ENCODE measurements at places on chromosomes 3 and 15. TPM values are rescaled to one million over a fixed set of nuclear protein-coding genes. Genes with fewer than 3 reads are reported as not detected.

DNA sequence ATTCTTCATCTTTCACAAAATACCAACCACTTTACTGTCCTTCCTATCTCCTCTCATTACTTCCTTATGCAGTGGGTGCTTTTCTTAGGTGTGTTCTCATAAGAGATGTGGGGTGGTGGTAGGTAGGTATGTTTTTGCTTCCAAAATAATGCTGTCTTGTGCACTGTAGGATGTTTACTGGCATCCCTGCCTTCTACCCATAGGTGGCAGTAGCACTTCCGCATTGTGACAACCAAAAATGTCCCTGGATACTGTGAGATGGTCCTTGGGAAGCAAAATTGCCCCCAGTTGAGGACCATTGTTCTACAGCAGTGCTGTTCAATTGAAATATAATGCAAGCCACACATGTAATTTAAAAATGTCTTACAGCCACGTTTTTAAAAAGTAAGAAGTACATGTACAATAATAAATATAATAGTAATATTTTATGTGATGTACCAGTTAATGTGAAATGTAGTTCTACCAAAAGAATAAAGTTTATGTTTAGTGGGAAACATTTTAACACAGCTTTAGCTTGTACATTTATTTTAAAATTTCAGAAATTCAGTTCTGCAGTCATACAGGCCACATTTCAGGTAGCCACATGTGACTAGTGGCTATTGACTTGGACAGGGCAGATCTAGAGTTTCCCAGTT, 75.2 kb downstream of the NEO1 start:
- peak; percentile 28 for DNase-seq

Gene LRRC31
- total RNA-seq = not detected

DNA sequence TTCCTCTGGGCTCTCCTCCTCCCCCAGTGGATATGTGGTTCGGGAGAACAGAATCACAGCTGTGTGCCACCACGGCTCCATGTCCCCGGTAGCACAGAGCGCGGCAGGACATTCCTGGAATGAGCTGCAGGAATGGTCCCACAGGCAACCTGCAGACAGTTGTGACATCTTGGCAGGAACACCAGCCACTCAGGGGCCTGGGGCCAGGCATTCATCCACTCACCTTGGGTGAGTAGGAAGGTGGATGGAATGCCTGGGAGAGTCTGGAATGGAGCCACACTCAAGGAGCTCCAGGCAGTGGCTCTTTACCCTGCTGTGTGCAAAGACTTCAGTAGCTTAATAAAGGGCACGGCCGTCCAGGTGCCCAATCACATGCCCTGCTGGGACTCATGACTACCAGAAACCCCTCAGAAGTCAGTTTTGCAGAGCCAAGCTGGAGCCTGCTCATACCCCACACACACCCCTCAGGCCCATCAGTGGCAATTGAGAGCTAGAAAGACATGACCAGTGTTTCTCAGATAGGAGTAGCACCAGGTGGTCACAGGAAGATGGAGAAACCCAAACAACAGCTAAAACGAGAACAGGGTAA, 117.3 kb upstream of the PRR20G start:
- DNase-seq = no peak

Gene TRAIP
- 24.9 TPM for total RNA-seq

GRCh38 chr15:77531191-77532000, 101.3 kb downstream of the LINGO1 start:
- DNase-seq = no peak

Gene GUCA1C
- not detected for total RNA-seq

GRCh38 chr15:98666841-98667240, 18.5 kb downstream of the IGF1R start:
- DNase-seq = no peak

GRCh38 chr15:61057376-61057775, 171.7 kb downstream of the RORA start:
- DNase-seq = no peak

GRCh38 chr3:2697589-2697988, 412.6 kb downstream of the IL5RA start:
- no peak for DNase-seq

Gene ARL8B
- 30.7 TPM for total RNA-seq

- DNase-seq = no peak
These were observed 87.2 kb downstream of the IQSEC1 start for GRCh38 chr3:12986031-12986430.

- no peak for DNase-seq
These were observed 55.8 kb downstream of the COL6A6 start for GRCh38 chr3:130572769-130573168.

GRCh38 chr3:115627180-115628074, 4.1 kb downstream of the GAP43 start:
- peak; percentile 3 for DNase-seq

DNA sequence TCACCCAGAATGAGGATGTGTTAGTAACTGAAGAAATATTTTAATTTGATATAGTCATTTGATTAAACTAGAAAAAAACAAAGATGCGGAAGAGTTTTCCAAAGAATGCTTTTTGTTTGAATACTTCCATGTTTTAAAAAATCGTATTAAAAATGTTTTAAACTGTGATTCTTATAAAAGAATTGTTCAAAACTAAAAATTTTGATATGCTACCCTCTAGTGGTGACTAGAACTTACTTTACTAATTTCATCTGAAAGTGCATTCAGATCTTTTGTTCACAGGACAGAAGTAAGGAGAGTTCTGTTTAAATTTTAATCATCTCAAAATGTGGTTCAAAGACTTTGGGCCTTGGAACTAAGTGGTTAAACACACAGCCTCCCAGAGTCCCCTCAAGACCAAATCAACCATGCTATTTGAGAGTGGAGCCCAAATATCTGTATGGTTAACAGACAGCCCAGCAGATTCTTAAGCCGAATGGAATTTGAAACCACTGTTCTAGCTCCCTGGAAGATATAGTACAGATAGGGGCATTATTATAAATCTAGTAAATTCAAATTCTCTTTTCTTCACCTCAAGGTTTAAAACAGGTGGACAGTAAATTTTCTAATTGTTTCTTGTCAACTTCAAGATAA, 45.2 kb upstream of the SYNPR start:
- DNase-seq = no peak
